ENCODE measurements at places on chromosomes 7 and 10. TPM values are rescaled to one million over a fixed set of nuclear protein-coding genes. Genes with fewer than 3 reads are reported as not detected.

- DNase-seq, result no peak
Observed at GRCh38 chr10:7354330-7355047, 56.3 kb downstream of the SFMBT2 start.

DNA sequence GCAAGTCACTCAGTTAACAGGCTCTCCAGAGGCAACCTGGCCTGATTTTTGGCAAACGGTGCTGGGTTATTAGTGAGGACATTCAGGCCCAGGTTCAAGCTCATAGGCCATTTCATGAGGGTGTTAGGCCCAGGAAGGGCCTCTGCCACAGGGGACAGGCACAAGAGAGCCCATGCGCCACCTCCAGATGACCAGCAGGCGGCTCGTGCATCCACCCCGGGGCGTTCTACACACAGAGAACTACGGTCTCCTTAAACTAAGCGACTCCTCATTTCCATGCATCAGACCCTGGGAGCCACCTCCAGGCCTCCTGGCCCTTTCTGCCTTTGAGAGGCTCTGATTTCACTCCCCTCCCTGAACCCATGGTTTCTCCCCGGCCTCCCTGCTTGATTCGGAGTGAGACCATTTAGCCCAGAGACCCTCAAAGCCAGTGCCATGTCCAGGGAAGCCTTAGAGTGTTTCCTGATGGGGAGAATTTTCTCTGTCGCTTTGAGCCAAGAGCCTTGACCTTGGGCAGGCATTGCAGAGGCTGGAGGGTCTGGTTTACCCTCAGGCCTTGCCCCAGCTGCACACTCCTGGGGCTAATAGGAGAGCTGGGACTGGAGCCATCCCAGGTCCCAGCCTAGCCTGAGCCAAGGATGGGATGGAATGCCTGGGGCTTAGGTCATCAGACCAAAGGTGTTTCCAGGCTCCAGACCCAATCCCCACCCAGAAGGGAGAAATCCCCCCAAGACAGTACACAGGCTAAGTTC, 188.0 kb downstream of the GRID1 start:
- peak; percentile 61 for DNase-seq

- no peak for DNase-seq
Observed at GRCh38 chr7:277228-277627, 12.7 kb upstream of the FOXL3 start.

SPDYE8 gene
- not detected for total RNA-seq

GRCh38 chr10:63093227-63093626, 39.9 kb upstream of the NRBF2 start:
- DNase-seq, result no peak

- no peak for DNase-seq
Observed at GRCh38 chr10:34622945-34623344, 192.2 kb downstream of the PARD3 start.

- no peak for DNase-seq
Observed at GRCh38 chr7:140734729-140735128, 38.2 kb downstream of the NDUFB2 start.

DNA sequence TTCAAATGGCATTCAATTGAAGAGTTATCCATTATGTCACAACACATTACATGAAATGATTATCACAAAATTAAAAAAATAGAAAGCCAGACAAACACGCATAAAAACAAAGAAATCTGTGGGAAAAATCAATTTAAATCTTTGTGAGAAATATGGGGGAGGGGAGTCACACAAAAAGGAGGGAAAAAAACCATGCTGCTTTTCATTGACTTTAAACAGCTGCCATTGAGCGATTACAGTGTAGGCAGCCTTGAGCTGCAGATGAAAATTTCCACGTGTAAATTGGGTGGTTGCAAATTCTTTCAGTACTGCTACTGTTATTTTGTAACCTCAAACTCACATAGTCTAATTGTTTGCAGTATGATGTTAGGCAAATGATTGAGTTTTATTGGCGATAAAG, 889.9 kb upstream of the PHF14 start:
- DNase-seq, result no peak

C7orf33 gene
- total RNA-seq, result not detected

DNA sequence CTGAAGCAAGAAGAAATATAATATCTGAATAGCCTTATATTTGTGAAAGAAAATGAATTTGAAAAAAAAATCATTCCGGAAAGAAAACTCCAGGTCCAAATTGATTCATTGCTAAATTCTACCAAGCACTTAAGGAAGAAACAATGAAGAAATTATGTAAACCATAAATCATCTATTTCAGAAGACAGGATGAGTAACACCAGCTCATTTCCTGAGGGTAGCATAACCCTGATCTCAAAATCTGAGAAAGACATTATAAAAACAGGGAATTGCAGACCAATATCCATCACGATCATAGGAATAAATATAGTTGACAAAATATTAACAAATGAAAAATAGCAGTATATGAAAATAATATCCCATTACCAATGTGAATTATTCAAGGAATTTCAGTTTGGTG, 70.1 kb upstream of the RAB18 start:
- no peak for DNase-seq

ARHGAP21 gene
- total RNA-seq, result 89.1 TPM

DNA sequence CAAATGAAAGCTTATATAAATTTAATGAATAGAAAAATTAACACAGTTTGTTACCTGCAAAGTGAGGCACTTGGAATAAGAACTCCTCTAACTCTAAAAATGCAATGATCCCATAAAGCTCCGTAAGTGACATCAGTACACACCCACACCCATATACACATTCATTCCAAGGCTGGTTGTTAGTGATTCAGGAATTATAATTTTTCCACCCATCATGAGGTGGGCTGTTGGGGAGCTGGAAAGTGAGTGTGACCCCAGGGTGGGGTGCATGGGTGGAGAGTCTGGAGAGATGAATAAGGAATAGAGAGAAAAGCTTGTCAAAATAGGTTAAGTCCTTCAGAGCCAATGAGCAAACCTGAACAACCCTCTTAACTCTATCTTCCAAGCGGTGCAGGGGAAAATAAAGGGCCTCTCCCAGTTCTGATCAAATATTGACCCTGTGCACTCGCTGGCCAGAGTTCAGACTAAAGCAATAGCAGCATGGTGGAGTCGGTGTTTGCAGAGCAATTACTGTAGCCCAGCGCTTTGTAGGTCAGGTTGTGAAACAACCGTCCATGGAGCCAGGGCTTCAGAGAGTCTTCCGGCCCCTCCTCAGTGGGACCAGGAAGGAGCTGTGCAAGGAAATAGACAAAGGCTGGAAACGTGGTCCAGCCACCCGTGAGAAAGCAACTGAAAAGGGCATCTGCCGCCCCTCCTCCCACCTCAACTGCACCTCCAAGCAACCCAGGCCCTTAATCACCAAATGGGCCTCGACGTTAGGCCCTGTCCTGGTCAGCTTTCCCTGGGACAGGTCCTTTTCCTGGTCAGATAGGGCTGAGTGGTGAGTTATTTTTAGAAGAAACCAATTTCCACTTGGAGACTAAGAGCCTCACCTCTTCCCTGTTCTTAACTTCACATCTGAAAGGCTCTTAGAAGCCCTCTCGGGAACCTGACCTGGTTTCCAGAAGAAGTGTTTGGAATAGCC, 61.2 kb downstream of the SH3PXD2A start:
- DNase-seq, result no peak

CALCR gene
- total RNA-seq, result not detected

GRCh38 chr10:30784524-30784896, 155.0 kb upstream of the LYZL2 start:
- no peak for DNase-seq

DNA sequence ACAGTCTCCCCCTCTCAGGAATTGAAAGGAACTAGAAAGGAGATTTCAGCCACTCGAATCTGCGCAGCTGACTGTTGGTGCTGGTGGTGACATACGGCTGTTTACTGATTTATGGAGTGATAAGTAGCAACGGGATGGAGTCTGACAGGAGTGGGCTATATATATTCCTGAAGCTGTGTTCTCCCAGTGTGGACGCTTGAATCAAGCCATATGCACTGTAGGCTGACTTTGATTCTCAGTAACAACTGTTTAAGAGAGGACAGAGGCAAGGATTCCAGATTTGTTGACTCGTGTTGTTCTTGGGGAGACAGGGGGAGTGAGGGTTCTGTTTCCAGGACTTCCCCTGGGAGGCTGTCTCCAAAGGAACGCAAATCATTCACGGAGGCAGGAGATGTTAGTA, 260.1 kb upstream of the AUTS2 start:
- no peak for DNase-seq

GRCh38 chr10:47291682-47292081, 8.3 kb upstream of the GDF10 start:
- DNase-seq, result no peak

DNA sequence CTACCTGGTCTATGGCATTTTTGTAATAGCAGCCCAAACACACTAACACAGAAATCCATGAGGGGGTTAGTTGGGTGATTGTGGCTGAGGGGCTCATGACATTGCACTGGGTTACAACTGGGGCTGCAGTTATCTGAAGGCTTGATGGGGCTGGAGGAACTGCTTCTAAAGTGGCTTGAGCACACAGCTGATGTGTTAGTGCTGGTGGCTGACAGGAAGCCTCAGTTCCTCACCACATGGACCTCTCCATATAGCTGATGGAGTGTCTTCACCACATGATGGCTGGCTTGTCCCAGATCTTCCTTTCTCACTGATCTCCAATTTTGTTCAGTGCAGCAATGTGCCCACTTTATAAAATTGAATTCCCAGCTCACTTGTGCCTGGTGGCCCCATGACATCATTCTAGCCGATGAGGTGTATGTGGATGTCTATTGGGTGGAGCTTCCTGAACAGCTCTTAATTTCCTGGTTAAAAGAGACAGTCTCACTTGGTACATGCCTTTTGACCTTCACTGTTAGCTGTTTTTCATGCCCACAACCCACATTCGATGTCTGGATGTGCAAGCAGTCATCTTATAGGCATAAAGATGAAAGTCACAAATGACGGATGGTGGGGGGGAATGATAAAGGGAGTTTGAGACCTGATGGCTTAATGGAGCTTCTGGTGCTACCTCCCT, 166.9 kb upstream of the BMPER start:
- DNase-seq, result no peak

FKBP6 gene
- not detected for total RNA-seq

Measured in thyroid gland (tissue), 4 donors.